ENCODE measurements at places on chromosomes 5 and 9. TPM values are rescaled to one million over a fixed set of nuclear protein-coding genes. Genes with fewer than 3 reads are reported as not detected.

The LOX gene
- total RNA-seq, result 40.9 TPM

DNA sequence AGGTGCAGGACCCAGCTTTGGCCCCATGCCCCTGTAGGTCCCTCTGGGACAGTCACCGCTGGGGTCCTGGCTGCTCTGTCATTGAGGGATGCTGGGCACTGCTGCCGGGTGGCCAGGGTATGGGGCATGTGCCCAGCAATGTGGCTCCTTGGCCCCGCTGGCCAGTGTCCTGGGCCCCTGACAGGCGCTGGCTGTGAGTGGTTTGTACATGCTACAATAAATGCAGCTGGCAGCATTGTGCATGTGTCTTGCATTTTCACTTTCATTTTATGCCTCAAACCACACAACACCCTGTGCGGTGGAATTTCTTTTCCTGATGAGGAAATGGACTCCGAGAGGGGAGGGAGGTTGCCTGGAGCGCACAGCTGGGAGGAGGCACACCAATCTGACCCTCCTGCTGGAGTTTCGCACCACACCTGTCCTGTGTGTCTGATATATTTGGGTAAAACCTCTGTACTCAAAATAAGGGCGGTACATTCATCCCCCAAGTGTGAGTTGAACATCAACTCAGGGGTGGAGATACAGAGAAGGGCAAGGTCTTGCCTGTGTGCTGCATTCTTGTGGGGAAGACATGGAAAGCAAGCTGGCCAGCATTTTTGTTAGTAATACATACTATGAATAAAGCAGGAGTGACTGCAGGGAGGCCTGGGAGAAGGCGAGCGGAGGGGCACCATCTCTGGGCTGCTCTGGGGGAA is 11.7 kb downstream of the TSPAN17 start:
- no peak for DNase-seq

GRCh38 chr9:137956688-137957385 is 79.3 kb downstream of the CACNA1B start:
- no peak for DNase-seq

- no peak for DNase-seq
Measured at GRCh38 chr5:99305045-99305580, 376.3 kb upstream of the CHD1 start.
